ENCODE measurements at places on chromosomes 3 and 15.

- DNase-seq: no peak
Measured at GRCh38 chr15:34679291-34679690, 75.5 kb downstream of the GJD2 start.

GRCh38 chr3:18033581-18034108, 291.2 kb upstream of the TBC1D5 start:
- DNase-seq: no peak

- DNase-seq: peak; percentile 45
Measured at GRCh38 chr3:134795746-134796280, 753 bp downstream of the EPHB1 start.

DNA sequence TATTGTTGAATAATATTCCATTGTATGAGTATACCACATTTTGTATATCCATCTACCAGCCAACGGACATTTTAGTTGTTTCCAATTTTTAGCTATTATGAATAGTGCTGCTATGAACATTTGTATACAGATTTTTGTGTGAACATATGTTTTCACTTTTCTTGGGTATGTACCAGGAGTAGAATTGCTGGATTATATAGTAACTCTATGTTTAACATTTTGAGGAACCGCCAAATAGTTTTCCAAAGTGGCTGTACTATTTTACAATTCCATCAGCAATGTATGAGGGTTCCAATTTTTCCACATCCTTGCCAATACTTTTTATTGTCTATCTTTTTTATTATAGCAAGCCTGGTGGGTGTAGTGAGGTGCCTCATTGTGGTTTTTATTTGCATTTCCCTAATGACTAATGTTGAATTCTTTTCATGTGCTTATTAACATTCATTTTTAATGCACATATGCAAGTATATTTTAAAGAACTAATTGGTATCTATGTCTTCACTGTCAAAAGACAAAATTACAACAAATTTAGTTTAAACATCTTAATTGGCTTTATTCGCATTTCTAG, 77.5 kb upstream of the PIAS1 start:
- DNase-seq: no peak

DNA sequence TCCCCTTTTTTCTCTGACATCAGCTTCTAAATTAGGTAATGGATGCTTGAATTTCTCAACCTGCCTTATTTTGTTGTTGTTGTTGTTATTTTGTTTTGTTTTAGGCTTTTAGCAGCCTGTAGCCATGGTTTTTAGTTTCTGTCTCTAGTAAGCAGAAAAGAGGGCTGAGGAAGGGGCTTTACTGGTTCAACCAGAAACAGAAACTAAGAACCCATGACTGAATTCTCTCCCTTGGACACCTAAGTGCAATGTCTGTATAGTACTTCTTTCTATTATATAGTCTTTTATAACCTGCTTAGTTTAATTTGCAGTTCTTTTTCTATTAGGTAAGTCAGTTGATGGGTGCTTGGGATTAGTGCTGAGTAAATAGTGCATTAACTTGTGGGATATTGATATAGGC, 129.0 kb downstream of the BBX start:
- DNase-seq: no peak

DNA sequence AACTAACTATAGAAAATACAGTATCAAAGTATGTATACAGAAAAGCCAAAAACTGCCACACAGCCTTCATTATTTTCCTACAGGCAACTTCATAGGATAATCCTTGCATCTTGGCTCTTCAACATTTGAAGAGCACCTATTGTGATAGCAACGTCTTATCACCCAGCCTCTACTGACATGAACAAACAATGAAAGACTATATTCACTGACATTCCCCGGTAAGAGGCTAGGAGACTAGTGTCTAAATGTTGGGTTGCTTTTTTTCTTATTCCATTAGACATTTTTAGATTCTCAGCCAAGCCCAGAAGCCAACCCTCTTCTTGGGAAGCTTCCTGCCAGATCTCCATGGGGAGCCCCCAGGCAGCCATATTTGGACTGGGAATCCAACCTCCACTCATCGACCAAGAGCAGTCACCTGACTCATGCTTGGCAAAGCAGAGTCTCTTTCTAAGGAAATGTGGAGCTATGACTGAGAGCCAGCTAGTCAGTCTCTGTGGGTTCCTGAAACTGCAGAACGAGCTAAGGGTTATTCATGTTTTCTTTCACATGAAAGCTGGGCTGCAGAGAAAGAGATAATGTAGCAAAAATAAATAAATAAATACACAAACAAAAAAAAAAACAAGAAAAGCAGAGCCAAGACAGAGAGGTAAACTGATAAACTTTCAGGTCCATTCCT, 227.5 kb downstream of the MAGI1 start:
- peak; percentile 10 for DNase-seq

DNA sequence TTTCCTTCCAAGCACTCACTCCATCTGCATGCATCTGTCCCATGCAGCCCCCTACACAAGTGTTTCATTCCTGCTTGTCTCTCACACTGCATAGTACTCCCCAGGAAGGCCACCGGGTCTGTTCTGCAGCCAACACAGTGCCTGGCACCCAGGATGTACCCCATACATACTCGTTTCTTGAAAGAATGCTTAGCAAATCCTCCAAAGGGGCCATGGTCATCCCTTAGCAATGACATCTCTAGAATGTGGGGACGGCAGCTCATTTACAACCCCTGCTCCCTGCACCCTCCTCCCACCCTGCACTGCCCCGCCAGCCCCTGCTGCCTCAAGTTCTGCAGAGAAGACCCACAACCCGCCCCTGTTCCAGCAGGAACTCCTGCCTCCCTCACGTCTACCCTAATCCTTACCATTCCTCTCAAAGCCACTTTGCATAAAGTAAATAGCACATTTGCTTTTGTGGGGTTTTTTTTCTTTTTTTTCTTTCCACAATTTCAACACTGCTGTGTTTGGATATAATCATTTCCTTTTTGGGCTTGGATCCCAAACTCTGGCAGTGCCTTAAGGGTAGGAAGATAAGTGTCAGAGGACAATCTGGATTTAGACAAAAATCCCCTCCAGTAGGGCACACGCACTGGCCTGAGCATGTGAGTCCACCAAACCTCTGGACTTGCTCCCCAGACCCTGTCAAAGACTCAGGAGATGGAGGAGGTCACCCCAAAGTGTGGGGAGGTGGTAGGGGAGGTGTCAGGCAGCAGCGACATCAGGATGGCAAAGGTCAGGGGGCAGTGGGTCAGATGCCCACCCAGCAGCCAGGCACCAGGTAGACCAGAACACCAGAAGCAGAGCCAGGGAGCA, 68.4 kb downstream of the MEGF11 start:
- DNase-seq: no peak

- DNase-seq: no peak
Measured at GRCh38 chr15:63231206-63231605, 41.8 kb downstream of the RAB8B start.

DNA sequence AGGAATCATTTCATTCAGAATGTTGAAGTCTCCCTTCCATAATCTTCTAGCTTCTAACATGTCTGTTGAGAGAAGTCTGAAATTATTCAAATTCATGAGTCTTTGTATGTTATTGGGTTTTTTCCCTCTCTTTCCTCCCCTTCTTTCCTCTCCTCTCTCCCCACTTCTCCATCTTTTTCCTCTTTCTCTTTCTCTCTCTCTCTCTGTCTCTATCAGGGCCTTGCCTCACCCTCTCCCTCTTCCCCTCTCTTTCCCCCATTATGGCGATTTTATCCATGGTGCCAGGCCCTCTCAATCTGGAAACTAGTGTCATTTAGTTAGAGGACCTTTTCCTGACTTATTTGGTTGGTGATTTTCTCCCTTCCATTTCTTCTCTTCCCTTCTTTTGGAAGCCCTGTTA, 147.3 kb downstream of the SST start:
- DNase-seq: no peak

DNA sequence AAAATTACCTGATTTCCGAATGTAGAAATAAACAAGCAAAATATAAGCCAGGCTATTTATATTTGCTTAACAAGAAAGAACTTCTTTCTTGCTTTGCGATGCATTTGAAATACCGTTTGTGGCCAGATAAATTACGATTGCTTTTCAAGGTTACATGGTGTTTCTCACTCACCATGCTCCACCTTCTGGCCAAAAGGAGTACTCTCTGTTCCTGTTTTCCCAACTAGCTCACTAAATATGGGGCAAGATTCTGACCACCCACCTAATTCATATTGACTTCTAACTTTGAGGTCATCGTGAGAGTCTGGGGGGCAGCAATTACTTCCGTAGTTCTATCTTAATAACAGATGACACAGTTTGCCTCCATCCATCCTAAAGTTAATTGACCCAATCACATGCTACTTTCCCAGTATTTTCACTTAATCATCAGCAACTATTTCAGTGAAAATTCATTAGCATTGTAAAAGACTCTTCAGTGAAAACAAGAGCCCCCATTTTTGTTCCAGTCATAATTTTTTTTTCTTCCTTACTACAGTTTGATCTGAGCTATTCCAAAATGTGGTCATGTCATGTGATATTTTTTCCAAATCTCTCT, 25.9 kb downstream of the ACP3 start:
- peak; percentile 41 for DNase-seq

DNA sequence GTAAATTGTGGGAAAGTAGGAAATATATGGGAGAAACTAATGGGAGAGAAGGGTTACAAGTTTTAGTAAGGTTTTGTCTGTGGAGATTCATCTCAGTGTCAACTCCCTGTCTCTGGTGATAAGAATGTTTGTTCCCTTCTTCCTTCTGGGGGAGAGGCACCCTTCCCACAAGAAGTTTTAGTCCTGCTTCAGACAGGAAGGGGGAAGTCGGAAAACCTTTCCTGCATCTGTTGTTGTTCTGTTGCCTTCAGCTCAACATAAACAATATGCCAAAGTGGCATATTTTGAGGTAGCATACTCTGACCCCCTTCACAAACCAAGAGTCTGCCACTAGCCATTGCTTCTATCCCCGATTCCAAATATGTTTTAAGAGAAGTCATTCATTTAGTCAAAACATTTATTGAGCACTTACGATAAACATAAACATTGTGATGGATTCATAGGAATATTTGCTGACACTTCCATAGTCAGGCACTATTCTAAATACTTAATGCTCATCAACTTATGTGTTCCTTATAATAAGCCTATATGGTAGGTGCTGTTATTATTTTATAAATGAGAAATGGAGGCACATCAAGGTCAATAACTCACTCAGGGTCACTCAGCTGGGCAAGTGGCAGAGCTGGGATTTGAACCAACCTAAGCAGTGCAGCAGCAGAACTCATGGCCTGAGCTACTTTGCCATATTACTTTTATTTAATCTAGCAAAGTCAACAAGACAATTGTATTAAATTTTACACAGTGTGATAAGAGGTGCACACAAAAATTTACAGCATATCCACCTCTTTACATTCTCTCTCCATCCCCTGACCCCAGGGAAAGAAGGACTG, 34.2 kb upstream of the TIMP4 start:
- no peak for DNase-seq

DNA sequence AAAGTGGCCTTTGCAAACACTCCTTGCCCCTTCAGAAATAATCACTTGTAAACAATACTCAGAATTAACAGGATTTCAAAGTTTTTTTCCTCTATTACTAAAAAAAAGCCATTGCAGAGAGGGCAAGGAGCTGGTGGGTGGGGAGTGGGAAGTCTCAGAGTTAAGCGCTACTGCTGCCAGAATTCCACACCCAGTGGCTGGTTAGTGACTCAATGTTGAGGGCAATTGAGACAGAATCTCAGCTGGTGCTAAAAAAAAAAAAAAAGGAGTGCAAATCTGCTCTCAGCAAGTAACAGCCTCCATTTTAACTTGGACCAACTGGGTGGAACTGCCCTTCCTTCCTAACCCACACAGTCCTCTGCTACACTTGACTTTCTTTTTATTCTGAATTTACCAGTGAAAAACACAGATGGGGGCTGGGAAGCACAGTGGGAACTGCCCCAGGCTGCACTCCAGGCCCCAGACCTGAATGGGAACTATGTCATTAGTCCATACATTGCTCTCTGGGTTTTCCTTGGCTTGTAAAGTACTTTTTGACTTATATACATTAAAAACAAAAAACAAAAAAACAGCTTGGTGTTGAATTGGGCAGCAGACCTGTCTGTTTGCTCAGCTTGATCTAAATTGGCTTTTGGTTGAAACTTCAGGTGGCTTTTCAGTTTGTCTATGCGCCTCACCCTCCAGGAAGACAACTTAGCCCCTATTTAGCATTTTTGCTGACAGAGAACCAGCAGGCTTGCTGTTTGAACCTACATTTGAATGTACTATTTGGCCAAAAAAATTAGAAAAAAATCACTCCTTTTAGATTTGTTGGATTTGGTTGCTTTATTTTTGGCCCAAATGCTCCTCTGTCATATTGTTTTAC, 357.8 kb upstream of the TBL1XR1 start:
- DNase-seq: peak; percentile 56

GRCh38 chr3:122562923-122563716, 980 bp downstream of the PARP9 start:
- no peak for DNase-seq

GRCh38 chr3:3664935-3665334, 134.3 kb upstream of the LRRN1 start:
- DNase-seq: no peak

DNA sequence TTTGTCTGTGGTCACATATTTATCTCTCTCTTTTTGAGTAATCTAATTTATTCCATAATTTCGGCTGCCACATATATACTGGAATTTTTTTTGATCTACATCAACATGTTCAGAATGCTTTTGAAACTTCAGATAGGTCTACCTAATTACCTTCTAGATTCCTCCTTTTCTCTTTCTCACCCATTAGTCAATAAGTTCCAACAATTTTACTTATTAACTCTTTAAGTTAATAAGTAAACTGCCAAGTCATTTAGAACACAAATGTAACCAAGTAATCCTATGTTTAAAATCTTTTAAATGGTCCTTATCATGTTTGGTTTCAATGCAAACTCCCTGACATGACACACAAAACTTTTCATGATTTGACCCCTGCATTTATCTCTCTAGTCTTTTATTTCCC, 410.5 kb downstream of the UNC13C start:
- DNase-seq: no peak

GRCh38 chr3:27431116-27431515, 53.1 kb downstream of the SLC4A7 start:
- DNase-seq: peak; percentile 80

DNA sequence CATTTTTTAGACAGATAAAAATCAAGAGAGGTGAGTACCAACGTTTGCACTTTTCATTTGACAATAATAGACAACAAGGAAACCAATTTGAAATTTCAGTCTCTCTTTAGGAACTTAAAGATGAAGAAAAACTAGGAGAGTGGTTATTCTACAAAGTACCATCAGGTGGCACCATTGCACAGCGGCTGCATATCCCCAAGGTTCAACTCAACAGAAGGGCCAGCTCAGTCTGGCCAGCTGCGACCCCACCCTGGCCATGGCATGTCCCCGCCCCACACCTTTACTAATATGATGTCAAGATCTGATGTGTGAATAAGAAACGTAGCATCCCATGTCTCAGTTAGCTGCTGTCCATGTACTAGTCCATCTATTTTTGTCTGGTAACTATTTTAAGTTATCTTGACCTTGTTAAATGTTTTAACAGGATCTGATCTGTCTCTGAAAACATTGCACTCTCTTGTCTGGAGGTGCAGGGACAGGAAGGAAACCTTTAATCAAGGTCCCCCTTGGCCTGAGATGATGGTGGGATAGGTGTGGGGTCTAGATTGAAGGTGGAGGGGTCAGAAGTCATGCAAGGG, 35.5 kb upstream of the CGNL1 start:
- peak; percentile 49 for DNase-seq

GRCh38 chr3:18988614-18989229, 159.6 kb upstream of the KCNH8 start:
- DNase-seq: no peak

Measured in AG08396 (cell line).